ENCODE measurements at places on chromosomes 16 and 17.

- no peak for DNase-seq
These were observed 2.2 kb downstream of the GRB7 start for GRCh38 chr17:39739885-39740356.

- no peak for DNase-seq
These were observed 129.7 kb downstream of the KCNJ2 start for GRCh38 chr17:70298929-70299531.

GRCh38 chr16:29916979-29917378, 9.0 kb downstream of the KCTD13 start:
- DNase-seq: no peak

- DNase-seq: no peak
These were observed at the start of gene KCNG4 for GRCh38 chr16:84239909-84240308. TSS of gene KCNG4 (minus strand) at chr16:84240012. CDS start at chr16:84237485, 2,527 bp downstream.

DNA sequence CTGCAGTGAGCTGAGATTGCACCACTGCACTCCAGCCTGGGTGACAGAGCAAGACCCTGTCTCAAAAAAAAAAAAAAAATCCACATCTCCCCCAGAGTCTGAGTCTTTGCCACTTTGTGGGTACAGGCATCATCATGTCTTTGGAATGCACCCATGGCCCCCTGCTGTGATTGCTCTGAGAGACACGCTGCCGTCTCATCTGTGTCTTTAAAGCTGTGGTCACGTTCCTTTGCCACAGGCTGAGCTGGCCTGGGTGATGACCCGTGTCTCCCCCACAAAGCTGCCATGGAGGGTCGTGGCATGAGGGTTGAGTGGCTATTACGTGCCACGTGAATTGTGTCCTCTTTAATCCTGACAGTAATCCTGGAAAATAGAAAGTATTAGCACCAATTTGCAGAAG, 20.2 kb downstream of the CRISPLD2 start:
- DNase-seq: no peak

- DNase-seq: peak; percentile 77
These were observed 4.8 kb downstream of the TBC1D16 start for GRCh38 chr17:80030730-80031410.

DNA sequence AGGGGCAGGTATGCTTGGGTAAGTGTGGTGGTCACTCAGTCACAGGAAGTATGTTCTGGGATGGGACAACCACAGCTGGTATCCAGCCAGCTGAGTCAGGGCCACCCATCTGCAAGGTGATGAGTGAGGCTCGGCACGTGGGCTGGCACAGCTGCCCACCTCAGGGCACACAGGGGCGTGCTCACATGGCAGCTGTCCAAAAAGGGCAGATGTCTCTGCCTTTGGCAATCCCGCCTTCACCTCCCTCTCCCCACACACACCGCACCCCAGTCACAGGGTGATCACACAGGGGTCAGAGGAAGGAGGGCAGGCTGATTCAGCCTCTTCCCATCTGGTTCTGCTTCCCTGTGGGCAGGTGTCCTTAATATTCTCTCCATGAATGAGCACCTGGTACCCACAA, 85.9 kb upstream of the TOB1 start:
- DNase-seq: no peak

DNA sequence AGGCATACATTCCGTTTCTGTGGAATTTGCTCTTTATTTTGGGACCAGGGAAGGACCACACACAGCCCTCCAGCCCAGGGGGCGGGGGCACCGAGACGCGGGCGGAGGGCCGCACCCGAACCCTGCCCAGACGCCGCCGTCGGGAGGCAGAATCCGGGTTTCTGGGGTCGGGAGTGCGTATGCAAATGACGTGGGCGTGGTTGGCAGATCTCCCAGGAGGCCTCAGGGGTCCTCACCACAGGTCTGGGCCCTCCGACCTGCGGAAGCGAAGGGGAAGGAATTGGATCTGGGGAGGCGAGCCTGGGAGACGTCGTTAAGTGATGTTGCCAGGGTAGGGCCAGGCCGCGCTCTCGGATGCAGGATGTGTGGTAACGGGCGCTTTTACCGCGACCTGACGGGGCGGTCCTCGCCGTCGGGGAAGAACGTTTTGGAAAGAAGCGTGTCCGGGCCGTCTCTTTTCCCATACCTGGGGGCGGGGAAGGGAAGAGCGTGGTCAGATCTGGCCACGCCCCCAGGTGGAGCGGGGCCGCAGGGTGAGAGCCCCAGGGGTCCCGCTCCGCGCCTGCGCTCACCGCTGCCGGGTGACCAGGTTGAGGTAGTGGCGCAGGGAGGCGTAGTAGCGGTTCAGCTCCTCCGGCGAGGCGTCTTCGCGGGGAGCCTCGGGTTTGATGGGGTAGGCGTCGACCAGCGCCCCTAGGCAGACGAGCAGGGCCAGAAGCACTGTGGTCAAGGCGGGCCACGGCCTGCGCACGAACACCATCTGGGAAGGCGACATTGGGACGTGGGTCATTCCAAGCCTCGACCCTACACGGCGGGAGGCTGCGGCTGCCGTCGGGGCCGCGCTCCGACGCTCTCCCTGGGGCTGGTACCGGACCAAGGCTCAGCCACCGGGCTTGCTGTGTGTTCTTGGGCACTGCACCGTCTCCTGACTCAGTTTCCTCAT, 745 bp downstream of the PYY start:
- DNase-seq: no peak

- no peak for DNase-seq
These were observed 499.8 kb downstream of the KCNJ2 start for GRCh38 chr17:70668938-70669778.

- no peak for DNase-seq
These were observed 19.5 kb upstream of the CD300E start for GRCh38 chr17:74642995-74643394.

DNA sequence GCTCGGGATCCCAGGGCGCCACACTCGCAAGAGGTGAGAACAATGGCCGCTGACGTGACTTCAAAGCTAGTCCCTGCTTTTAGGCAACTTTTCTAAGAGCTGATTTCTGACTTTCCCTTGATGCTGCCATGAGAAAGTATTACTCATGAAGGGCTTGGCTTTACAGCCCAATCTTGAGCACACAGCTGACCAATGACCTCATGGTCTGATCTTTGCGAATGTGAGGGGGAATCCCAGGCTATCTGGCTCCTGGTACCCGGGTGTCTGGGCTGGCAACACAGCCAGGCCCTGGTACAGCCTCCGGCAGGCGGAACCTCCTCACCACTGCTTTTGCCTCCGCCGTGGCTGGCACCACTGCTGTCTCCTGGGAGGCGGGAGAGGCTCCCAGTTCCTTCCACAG, 17.5 kb downstream of the NDUFAF8 start:
- DNase-seq: no peak

DNA sequence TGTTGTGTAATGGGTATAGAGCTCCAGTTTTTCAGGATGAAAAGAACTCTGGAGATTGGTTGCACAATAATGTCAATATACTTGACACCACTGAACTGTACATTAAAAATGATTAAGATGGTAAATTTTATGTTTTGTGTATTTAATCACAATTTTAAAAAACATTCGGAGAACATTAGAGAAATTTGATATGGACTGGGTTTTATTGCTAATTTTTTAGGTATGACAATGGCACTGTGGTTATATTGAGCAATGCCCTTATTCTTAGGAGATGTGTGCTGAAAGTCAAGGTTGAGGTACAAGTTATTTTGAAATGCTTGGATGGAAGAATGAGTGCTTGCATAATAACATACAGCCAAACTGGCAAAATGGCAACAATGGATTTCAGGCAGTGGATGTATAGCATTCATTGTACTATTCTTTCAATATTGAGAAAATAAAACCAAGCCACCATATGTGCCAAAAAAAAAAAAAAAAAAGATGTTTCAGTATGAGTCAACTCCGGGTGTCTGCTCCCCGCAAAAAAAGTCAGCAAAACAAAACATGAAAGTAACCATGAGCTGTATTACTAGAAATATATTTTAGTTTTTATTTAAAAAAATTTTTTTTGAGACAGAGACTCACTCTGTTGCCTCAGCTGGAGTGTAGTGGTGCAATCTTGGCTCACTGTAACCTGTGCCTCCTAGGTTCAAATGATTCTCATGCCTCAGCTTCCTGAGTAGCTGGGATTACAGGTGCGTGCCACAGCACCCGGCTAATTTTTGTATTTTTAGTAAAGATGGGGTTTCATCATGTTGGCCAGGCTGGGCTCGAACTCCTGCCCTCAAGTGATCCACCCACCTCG, 19.8 kb downstream of the HOXB1 start:
- DNase-seq: no peak

GRCh38 chr17:5500589-5501391, 14.4 kb downstream of the MIS12 start:
- peak; percentile 90 for DNase-seq

DNA sequence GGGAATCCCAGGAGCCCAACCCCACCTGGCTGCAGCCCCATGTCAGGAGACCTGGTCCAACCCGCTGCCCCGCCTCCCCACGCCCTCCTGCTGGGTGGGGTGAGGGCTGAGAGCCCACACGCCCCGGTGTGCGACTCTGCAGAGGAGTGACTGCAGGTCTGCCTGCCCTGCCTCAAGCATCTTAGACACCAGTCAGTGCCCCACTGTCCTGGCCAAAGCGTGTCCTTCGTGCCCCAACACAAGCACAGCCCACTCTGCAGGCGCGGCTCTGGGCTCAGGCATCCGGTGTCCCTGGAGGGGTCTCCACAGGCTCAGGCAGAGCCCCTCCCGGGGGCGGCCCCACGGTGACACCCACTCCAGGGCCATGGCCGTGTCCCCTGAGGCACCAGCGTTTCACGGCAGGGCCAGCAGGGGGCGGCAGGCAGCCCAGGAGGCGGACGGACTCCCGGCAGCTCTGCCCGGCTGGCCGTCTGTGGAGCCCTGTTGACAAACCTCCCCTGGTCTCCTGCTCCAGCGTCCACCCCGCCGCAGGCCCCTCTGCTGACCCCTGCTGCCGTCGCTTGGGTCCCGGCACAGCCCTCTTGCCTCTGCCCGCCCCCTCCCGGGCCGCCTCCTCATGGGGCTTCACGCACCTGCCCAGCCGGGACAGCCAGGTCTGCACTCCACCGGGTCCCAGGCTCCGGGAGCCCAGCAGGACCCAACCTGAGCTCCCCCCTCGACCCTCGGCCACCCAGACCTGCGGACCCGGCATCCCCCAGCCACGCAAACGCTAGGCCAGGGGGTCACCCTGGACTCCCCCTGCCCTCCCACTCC, 8.6 kb upstream of the UBE2I start:
- DNase-seq: peak; percentile 94

DNA sequence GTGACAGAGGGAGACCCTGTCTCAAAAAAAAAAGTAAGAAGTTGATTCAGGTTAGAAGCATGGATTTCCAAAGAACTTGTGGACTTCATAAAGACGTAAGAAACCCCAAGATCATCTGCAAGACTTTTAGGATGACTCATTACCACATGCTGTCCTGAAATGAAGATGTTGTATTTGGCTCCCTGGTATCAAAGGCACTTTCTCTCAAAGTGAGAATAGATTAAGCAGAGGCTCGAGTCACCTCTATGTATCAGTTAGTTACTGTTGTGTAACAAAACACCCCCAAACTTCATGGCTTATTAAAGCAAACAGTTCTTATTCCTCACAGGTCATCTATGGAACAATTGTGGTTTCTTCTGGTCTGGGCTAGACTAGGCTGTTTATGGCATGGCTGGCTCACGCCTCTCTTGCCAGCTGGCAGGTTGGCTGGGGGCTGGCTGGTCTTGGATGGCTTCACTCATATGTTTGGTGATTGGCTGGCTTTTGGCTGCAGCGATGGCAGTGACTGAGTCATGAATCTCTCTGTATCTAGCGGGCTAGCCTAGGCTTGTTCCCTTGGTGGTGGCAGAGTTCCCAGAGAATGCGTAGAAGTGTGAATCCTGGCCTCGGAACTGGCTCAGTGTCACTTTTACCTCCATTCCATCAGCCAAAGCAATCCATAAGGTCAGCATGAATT, 60.4 kb upstream of the MSI2 start:
- no peak for DNase-seq

DNA sequence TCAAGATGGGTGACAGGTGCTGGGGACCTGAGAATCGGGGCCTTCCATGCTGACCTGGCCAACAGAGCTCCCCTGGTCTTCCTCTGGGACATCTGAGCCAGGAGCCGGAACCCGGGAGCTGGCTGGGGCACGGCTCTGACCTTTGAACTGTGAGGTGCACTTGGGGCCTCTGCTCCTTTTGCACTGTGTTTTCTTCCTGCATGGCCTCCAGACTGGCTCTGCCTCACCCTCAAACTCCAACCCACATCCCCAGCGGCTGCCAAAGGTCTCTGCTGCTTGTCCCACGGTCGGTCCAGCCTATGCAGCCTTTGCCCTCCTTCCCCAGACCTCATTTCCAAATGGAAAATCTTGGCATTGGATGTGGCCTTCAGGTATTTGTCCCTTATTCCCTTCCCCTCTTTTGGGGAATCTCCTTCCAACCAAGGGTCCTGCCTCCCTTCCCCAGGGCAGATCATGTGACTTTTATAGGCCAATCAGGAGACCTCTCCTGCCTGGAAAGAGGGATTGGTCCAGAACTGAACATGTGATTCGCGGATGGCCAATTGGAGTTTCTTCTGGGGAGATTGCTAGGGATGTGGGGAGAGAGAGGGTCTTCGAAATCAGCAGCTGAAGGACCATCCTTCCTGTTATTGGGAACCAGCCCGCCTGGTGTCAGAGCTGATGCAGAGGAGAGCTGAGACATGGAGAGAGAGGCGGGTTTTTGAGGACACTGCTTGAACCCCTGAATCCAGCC, 117.9 kb downstream of the CYLD start:
- DNase-seq: no peak

DNA sequence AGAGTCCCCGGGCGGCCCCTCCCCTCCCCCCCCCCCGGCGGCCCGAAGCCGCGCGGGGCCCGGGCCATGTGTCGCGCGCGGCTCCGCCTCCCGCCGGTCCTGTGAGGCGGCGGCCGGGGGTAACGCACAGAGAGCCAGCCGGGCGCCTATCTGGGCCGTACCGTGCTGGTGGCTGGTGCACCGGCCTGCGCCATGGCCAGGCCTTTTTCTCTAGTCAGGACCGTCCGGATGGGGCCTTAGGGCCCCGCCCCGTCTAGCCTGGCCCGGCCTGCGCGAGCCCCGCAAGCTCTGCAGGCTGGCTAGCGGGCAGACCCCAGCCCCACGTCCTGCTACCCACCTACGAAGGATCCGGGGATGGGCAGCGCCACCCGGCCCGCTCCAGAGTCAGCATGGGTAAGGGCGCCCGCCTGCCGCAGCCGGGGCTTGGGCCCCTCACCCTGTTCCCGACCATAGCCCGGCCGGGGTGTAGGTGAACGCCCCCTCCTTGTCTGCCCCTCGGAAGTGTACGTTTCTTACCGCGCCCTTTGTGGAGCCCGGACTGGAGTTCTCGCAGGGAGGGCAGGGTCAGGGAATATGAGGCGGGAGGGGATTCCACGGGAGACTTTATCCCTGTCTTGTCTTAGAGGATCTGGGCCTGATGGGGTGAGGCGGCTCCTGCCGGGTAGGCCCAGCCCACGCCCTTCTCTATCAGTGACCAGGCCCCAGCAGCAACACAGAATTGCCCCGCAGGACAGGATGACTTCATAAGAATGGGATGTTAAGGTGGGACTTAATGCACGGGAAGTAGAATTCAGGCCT, at the start of gene CENPT:
Gene CENPT, minus strand, starts transcription at position 630 of the 798 bp plus-strand sequence. CDS start 13,834 bp downstream, outside the sequence.
- no peak for DNase-seq

DNA sequence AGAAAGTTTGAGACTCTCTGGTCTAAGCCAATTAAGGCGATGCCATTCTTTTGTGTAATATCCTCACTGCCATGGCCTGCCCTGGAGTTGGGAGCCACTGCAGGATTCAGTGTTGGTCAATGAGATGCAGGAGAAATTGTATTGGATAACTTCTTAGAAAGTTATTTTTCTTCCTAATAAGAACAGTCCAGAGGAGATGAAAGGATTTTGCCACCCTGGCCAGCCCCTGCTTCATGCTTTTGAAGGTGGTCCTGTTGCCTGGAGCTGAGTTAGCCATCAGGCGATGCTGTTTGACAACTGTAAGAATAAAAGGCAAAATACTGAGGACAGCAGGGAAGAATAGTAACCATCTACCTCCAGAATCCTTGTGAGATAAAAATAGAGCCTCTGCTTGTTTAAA, 35.4 kb upstream of the CNTNAP4 start:
- no peak for DNase-seq
